NCI-H226 (cell line): ENCODE measurements at places on chromosomes 16 and 17.

- peak; percentile 45 for DNase-seq
Observed at GRCh38 chr17:48505788-48506187, 25.0 kb downstream of the HOXB1 start.

DNA sequence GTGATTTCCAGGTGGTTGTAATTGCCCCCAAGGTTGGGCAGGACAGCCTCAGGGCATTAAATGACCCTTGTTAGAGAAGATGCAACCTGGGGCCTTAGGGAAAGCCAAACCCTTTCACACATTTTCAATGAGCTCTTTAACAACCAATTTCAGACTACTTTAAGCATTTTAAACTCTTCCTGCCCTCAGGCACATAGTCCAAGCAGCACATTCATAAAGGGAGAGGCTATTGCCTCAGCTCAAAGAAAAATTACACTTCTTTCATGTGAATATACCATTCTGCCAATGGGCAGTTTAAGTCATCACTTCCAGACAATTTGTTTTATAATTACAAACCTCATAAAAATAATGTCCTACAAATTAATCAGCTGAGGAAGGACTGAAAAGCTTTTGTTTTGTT is 544.5 kb downstream of the NPIPA7 start:
- DNase-seq = no peak

GRCh38 chr16:11354407-11354732 is 9.1 kb downstream of the RMI2 start:
- DNase-seq = no peak

- DNase-seq = no peak
Observed at GRCh38 chr17:58336456-58337209, 8.0 kb upstream of the TSPOAP1 start.
